ENCODE measurements at places on chromosomes 6 and 20.
A peak's percentile ranks its signal among the peaks of the same experiment; 100 is the strongest.

DNA sequence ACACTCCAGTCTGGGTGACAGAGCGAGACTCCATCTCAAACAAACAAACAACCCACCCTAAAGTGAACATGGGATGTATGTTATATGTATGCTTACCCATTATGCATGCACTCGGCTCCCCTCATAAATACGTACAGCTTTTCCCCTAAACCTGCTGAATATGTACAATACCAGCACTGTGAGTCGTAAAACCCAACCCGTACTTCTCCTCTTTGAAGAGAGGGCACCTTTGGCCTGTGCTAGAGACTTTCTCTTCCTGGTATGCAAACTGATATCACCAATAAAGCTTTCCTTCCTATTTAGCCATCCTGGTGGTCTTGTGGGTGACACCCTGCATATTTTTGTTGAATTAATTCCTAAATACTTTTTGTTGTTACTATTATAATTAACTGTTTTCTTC, 51.3 kb downstream of the VSTM2L start:
- DNase-seq: no peak

- no peak for DNase-seq
Measured at GRCh38 chr6:79984261-79984660, 20.2 kb upstream of the TTK start.

DNA sequence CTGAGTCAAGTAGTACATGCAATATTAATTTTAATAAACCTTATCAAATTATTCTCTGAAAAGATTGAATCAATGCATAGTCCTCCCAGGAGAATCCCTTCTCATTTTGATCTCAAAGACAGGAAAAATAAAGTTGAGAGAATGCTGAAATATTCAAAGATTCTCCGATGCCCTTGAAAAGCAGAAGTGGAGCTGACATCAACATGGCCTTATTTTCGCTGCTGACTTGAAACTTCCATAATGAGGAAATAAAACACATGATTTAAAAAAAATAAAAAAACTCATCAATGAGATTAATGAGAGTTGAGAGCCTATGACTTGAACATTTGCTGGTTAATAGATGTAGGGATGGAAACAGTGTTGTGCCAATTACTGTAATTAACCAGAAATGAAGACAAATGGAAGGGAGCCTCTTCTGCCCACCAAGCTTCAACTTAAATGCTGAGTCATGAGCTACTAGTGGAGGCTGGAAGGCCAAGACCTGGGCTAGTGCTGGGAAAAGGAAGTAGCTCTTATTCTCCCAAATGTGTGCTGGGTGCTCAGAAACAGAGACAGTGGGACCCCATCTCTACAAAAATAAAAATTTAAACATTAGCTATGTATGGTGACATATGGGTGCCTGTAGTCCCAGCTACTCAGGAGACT, 139.9 kb downstream of the BFSP1 start:
- no peak for DNase-seq

- no peak for DNase-seq
Measured at GRCh38 chr6:100186552-100186951, 192.5 kb upstream of the MCHR2 start.

DNA sequence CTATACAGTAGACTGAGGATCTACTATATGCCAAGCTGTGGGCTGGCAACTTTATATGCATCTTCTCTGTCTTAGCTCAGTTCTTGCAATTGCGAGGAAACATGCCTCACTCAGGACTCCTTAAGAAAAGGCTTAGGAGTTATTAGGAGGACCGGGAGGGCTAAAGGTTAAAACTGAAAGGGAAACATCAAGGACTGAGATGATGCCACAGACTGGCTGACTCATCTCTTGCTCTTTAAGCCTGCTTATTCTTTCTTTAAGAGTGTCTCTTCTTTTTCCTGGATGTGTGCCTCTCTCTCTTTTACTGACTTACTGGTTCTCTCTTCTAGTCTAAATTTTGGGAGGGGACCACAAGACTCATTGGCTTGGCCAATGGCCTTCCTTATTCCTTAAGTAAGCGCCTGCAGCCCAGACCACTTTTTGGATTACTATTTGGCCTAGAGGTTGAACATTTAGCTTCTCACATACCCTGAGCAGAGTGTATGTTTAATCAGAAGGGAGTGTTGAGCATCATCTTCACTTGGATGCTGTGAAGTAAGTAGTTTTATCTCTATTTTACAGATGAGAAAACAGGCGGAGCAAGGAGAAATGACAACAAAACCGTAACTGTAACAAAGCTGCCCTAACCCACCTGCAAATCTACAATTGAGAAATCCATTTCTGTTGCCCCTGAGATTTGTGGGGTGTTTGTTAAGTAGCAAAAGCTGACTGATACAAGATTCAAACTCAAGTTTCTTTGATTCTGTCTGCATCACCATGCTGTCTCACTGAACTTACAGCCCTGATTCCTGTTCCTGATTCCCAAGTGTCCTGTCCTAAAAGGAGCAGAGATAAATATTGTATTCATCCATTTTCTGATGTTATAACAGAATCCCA, 7.2 kb upstream of the SDC4 start:
- no peak for DNase-seq

GRCh38 chr6:149342525-149342924, 25.0 kb downstream of the TAB2 start:
- DNase-seq: no peak

DNA sequence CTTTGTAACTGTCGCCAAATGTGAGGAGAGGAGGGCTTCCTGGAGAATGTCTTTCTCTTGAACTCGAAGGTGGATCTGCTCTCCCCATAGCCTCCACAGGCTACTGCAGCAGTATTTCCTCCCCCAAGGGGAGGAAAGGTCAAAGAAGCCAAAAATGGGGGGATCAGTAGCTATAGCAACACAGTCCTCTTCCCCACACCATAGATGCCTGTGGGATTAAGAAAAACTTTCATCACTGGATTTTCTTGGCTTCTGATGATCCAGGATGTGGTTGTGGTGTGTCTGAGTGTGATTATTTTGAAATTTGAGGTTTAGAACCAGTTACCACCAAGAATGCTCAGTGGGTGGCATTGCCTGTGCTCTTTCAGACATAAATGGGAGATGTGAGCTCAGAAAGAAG, 140.1 kb upstream of the SPACA1 start:
- DNase-seq: peak; percentile 85

GRCh38 chr6:166716910-166717617, 90.0 kb upstream of the RPS6KA2 start:
- DNase-seq: no peak

- DNase-seq: peak; percentile 54
Measured at GRCh38 chr6:40894962-40895799, 143.8 kb downstream of the UNC5CL start.

DNA sequence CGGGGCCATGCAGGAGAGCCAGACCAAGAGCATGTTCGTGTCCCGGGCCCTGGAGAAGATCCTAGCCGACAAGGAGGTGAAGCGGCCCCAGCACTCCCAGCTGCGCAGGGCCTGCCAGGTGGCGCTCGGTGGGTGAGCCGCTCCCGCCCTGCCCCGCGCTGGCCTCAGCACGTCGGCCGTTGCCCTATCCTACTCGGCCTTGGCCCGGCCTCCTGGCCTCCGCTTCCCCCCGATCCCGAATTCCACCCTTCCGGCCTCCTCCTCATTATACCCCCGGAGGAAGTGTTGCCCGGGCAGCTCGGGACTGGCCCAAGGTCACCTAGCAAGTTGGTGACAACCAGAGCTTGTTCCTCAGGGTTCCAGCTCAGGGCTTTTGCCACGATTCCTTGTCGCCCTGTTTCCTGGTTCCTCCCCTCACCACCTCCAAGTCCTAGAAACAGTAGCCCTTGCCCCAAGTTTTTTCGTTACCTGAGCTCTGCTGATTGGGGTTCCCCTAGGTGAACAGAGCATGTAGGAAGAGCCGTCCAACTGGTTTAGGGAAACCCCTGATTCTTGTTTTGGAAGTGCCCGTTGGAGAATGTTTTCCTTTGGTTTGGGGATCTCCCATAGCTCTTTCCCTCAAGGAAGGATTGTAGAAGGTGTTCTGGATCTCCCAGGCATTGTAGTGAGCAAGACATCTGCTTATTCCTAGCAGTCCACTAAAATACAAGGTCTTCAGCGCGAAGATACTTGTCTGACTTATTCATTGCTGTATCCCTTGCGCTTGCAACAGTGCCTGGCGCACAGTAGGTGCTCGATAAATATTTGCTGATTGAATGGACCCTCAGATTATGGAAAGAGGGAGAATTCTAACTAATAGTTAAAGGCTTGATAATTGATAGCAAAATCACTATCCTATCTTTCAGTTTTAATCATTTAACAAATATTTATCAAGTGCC, 641 bp downstream of the ARFGEF2 start:
- no peak for DNase-seq

GRCh38 chr6:135181333-135182070, 394 bp downstream of the MYB start:
- DNase-seq: no peak

- no peak for DNase-seq
Measured at GRCh38 chr6:66851930-66852329, 1144.9 kb upstream of the EYS start.

- DNase-seq: peak; percentile 98
Measured at GRCh38 chr20:17343656-17344452, 117.0 kb downstream of the PCSK2 start.

- no peak for DNase-seq
Measured at GRCh38 chr6:45467853-45468252, 90.1 kb upstream of the SUPT3H start.

DNA sequence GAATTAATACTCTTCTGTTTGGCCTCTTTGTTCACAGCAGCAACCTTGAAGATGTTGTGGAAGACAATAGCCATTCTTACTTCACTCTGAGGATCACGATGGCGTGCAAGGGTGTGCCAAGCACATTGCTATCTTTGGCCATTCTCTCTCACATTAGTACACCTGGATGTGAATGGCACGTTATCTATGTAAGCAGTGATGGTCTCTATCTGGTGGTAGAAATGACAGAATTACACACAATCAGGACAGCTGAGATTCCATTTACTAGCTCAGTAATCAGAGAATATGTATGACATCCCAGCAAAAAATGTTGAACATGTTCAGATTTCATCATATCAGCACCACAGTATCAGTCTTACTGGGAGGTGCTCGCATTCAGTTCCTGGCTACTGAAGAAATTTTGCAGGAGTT, 116.2 kb downstream of the LCA5 start:
- peak; percentile 27 for DNase-seq

DNA sequence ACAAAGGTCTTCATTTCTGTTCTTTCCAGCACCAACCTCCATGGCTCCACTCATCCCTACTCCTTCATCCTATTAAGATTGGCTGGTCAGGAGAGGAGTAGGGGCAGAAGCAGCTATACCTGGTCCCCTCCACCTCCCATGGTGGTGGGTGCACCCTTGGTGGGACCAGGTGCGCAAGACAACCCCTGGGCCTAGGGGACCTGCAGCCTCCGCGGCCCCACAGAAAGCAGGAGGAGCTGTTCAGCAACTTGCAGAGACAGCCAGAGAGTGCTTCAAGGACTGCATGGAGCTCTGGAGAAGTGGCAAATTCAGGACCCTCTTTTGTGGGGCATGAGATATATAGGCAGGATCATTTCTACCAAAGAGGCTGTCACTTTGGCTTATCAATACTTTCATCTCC, 9.8 kb downstream of the ULBP2 start:
- no peak for DNase-seq

GRCh38 chr20:31559704-31560093, 45.4 kb upstream of the ID1 start:
- no peak for DNase-seq

- DNase-seq: no peak
Measured at GRCh38 chr6:225121-225721, 67.1 kb upstream of the DUSP22 start.

Measured in fibroblast of skin of left quadriceps (primary cell).